ENCODE measurements at places on chromosomes 1 and 21. TPM values are rescaled to one million over a fixed set of nuclear protein-coding genes. Genes with fewer than 3 reads are reported as not detected.

The GUCA2A gene
- not detected for total RNA-seq

The CD53 gene
- total RNA-seq, result not detected

The SCCPDH gene
- 35.5 TPM for total RNA-seq

The NGF gene
- total RNA-seq, result 1.3 TPM

The MAD2L2 gene
- total RNA-seq, result 33.0 TPM

The LYPD8 gene
- not detected for total RNA-seq

The HFM1 gene
- 0.22 TPM for total RNA-seq

The FAM167B gene
- total RNA-seq, result 0.88 TPM

The PIK3C2B gene
- 0.57 TPM for total RNA-seq

The INSRR gene
- not detected for total RNA-seq

The HSD11B1 gene
- total RNA-seq, result 11.6 TPM

The FAM78B gene
- not detected for total RNA-seq

The SLC2A1 gene
- total RNA-seq, result 246 TPM

The CD1E gene
- not detected for total RNA-seq

The OXCT2 gene
- 0.29 TPM for total RNA-seq

The NEK2 gene
- total RNA-seq, result 36.2 TPM

The BTG2 gene
- total RNA-seq, result 9.8 TPM

The SPRR2F gene
- not detected for total RNA-seq

The ARPC5 gene
- total RNA-seq, result 99.1 TPM

The RNU1-4 gene
- total RNA-seq, result under 0.01 TPM

The GPX7 gene
- total RNA-seq, result 56.9 TPM

The PFKFB2 gene
- total RNA-seq, result 5.3 TPM

The SMPDL3B gene
- not detected for total RNA-seq
